NCI-H1092 treated with DMSO at 0.1 percent for 48 hours (cell line): ENCODE measurements at places on chromosomes 2 and 18.

DNA sequence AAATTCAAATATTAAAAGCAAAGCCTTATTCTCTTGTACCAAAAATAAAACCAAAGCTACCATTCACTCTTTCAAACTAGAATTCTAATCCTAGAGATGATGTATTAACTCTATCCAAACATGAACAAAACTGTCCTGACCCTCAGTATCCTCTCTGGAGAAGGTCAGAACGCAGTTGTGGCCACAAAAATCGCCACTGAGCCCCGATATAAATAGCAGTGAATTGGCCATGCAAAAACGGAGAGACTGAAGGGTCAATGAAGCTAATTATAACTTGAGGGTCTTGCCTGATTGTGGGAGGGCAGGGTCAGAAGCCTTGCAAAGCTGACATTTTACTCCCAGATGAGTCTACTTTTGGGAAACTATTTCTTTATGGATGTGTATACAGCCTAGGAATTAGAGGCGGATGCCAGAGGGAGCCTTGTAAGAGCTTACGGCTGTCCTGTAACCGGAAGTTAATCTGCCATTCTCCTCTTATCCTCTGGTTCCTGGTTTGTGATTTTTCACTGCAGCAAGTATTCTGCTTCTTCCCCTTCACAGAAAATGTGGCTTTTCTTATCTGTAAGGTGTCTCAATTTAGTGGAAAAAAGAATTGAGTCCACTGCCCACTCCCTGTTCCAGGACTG is 28.1 kb downstream of the CAVIN2 start:
- no peak for DNase-seq

- DNase-seq: no peak
Observed at GRCh38 chr2:59195851-59196250, 954.7 kb upstream of the FANCL start.

- DNase-seq: no peak
Observed at GRCh38 chr2:238039151-238039550, 21.6 kb upstream of the SCLY start.

GRCh38 chr2:130790804-130791616 is 35.7 kb downstream of the AMER3 start:
- no peak for DNase-seq

DNA sequence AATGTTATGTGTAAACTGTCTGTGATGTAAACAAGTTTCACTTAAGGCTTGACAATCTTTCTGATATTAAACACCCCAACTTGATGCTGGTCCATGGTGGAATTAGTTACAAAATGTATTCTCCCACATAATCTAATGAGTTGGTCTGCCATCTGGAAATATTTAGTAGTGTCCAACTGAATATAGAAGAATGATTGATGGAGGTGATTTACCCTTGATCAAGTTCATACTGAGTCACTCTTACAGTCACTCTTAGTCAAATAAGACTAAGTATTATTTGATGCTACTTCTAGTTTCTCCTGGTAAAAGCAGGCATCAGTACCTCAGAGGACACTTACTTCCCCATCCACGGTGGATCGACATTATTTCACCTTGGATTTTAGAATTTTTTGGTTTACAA is 198.1 kb downstream of the SATB2 start:
- no peak for DNase-seq

DNA sequence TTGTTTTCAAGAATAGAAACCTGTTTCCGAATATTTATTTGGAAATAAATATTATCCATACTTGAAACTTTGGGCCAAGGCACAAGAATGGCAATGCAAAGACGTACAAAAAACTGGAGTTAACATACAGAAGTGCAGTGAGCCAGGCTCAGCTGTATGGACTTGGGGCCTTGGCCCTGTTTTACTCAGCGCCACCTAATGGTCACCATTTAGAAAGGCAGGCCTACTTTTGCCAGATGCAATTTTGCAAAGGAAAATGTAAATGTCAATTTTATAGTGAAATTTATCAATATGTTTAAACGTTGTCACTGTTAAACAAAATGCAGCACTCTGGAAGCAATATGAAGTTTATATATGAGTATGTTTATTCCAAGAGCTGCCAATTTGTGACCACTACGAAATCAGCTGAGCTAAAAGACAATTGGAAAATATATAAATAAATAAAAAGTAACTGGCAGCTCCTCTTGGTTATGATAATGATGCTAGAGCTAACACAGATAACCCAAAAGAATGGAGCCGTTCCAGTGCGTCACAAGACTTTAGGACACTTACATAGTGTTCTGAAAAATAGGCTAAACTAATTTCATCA is 155.0 kb downstream of the ARHGAP15 start:
- DNase-seq: no peak

- peak; percentile 30 for DNase-seq
Observed at GRCh38 chr2:82224301-82224940, 1919.9 kb upstream of the LRRTM1 start.
